Fibroblast of mammary gland (primary cell): ENCODE measurements at places on chromosomes 12 and 14.

DNA sequence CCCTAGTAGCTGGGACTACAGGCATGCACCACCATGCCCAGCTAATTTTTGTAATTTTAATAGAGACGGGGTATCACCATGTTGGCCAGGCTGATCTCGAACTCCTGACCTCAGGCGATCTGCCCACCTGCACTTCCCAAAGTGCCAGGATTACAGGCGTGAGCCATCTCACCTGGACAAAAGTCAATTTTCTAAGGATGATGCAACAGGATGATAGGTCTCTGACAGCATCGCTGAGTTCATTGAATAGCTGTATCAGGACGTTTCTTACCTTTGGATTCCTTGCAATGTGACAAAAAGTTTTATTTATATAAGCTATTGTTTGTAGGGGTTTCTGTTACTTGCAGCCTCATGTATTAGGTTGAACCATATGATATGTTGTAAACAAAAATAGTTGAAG, 55.5 kb upstream of the PCED1B start:
- DNase-seq, result no peak

- DNase-seq, result peak; percentile 65
Observed at GRCh38 chr12:93667672-93668071, 9.5 kb upstream of the CRADD start.

- DNase-seq, result no peak
Observed at GRCh38 chr12:81150382-81150781, 72.5 kb downstream of the ACSS3 start.

DNA sequence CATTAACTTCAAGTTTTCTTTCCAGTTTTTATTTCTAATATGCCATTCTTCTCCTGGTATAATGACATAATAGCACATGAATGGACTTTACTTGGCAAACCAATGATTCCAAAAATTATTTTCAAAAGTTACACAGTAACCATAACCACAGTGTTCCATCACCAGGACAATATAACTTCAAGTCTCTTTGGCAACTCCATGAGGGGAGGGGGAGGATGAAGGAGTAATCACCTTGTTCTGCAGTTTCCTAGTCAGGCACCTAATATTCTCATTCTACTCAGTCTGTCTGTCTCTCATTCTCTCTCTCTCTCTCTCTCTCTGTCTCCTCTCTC, 66.6 kb downstream of the BTG1 start:
- peak; percentile 69 for DNase-seq

- DNase-seq, result peak; percentile 84
Observed at GRCh38 chr12:127509066-127509778, 757.7 kb upstream of the TMEM132C start.

DNA sequence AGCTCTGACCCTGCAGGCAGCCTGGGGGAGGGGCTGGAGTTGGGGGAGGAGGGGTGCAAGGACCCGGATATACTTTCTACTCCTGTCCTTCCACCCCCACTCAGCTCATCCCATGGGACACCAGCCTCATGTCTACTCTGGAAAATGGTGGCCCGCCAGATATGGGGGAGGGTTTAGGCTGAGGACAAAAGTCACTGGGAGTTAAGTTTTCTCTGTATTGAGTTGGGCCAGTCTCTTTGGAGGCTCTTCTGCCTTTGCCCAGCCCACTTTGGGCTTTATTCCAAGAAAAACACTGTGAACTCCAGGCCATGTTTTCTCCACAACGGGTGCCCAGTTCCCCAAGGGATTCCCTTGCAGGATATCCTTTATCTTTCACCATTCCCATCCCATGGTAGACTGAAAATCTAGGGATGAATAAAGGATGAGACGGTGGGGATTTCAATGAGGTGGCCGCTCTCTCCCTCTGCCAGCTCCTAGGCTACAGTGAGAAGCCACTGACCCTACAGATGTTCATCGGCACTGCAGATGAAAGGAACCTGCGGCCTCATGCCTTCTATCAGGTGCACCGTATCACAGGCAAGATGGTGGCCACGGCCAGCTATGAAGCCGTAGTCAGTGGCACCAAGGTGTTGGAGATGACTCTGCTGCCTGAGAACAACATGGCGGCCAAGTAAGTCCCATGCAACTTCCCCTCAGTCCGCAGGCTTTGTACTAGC, 4.9 kb downstream of the NFATC4 start:
- peak; percentile 71 for DNase-seq

DNA sequence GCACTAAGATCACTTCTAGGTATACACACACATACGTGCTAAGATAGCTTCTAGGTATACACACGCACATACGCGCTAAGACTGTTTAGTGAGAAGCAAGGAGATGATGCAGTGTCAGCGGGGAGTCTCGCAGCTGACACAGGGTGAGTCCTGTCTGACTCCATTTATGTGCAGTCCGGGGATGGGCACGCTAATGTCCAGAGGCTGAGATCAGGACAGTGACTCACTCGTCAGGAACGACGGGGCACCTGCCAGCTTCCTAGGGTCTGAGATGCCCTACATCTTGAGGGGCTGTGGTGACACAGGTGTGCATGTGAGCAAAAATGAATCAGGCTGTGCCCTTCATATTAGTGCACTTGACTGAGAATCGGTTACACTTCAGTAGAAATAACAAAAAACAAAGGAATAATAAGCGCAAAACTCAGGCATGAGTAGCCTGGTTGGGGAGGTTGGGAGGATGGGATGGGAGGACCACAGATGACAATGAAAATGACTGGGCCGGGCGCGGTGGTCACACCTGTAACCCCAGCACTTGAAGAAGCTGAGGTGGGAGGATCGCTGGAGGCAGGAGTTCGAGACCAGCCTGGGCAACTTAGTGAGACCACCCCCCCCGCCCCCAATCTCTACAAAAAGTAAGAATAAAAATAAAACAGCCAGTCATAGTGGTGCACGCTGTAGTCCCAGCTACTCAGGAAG, 29.1 kb upstream of the ULK1 start:
- no peak for DNase-seq

DNA sequence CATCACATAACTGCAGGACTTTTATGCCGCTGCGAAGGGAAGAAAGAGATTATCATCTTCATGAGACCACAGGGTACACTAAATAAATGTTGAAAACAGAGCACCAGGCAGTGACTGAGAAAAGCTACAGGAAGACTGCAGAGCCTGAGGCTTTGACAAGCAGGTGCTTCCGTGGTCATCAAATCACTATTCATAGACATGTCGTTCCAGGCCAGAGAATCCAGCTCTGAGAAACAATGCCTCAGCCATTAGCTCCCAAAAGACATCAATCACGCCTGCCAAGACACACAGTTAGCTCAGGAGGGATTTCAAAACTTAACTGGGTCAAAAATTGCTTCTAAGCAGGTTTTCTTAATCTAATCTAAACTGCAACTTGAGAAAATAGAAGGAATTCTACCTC, 47.2 kb upstream of the GARIN6 start:
- no peak for DNase-seq

GRCh38 chr14:59882957-59883356, 12.4 kb upstream of the RTN1 start:
- no peak for DNase-seq

- DNase-seq, result no peak
Observed at GRCh38 chr14:66197276-66197675, 288.9 kb upstream of the CCDC196 start.

GRCh38 chr14:105323663-105324062, 9.1 kb downstream of the PACS2 start:
- DNase-seq, result no peak

- DNase-seq, result no peak
Observed at GRCh38 chr12:47184229-47184628, 104.5 kb upstream of the AMIGO2 start.

- no peak for DNase-seq
Observed at GRCh38 chr12:92362785-92363184, 217.1 kb upstream of the BTG1 start.

DNA sequence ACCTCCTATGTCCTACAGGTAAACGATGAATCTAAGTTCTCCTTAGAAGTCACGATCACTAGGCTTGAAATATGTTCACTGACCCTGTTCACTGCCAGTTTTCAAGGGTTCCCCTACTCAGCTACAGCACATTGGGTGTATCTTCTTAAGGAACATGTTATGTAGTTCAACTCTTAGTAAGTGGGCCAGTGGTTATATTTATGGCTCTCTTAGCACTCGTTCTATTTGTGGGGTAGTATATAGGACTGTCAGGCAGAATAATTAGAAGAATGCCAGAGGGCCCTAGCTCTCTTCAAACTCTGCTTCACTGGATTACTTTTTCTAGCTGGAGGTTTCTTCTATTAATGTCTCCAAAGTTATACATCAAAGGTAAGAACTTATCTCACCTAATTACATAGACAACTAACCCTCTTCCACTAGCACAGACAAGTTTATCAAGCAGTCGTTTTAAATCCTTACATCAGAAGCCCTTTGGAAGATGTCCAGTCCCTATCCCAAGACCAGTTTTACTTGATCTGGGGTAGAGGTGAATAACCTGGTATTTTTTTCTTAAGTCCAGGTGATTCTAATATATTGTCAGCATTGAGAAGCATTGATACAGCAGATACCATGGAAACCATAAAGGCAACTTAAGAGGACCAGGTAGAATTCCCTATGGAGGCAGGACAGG, 39.6 kb downstream of the ZFYVE26 start:
- no peak for DNase-seq

DNA sequence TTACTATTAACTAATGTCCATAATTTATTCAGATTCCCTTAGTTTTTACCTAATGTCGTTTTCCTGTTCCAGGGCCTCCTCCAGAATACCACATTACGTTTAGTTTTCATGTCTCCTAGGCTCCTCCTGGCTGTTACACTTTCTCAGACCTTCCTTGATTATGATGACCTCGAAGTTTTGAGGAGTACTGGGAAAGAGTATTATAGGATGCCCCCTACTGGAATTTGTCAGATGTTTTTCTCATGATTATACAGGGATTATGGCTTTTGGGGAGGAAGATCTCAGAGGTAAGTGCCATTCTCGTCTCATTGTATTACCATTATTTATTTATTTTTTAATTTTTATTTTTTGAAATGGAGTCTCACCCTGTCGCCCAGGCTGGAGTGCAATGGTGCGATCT, 17.7 kb upstream of the C1S start:
- DNase-seq, result peak; percentile 60

- no peak for DNase-seq
Observed at GRCh38 chr14:35958499-35958898, 132.4 kb downstream of the BRMS1L start.

- DNase-seq, result no peak
Observed at GRCh38 chr12:122283680-122284079, 17.4 kb upstream of the VPS33A start.

GRCh38 chr14:43872752-43873655, 634.1 kb downstream of the FSCB start:
- no peak for DNase-seq

GRCh38 chr14:89952576-89952975, 2.0 kb downstream of the EFCAB11 start:
- DNase-seq, result no peak

GRCh38 chr14:41570415-41571155, 36.1 kb upstream of the LRFN5 start:
- DNase-seq, result no peak

DNA sequence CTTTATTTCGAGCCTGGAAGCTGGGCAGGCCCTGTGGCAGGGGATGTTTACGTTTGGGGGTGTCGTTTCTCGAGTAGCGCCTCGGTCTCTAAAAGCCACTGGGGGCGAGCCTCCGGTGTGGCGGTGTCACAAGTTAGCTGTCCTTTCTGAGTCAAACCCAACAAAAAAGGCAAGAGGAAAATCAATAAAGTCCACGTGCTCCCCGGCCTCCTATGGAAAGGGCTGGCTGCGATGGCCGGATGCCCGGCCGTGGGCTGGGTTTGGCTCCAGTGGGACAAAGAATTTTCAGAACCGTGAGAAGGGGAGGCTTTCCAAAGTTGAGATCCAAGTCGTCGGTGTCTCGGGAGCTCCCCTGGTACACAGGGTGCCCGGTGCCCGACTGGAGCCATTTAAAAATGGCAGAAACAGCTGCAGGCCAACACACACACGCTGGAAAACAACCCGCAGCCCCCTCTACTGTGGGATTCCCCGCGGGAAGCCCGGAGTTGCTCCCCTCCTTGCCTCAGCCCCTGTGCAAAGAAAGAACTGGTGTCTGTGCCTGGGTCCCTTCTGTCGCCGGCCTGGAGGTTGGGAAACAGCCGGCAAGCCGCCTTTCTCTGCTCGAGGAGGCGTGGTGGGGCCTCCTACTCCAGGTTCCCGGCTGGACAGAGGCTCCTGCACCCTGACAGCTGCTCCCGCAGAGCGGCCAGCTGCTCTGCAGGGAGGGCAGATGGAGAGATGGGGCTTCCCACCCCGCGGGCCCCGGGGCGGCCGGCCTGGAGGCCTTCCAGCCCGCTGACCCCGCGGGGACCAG, 1.9 kb downstream of the BCL7A start:
- peak; percentile 72 for DNase-seq

DNA sequence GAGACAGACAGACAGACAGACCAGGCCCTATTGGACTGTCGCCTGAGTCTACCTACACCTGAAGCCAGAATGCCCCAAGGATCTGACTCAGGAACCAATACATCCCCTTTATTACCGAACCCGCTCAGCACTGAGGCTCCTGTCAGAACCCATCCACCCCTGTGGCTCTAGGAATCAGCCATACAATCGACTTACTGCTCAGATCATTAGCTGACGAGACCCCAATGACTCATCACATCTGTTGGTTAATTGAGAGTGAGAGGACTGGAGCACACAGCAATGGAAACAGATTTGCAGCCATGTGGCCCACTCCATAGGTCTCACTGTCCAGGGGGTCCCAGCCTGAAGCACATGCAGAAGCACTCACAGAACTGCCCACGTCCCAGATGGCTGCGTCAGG, 15.2 kb downstream of the ITPK1 start:
- no peak for DNase-seq

DNA sequence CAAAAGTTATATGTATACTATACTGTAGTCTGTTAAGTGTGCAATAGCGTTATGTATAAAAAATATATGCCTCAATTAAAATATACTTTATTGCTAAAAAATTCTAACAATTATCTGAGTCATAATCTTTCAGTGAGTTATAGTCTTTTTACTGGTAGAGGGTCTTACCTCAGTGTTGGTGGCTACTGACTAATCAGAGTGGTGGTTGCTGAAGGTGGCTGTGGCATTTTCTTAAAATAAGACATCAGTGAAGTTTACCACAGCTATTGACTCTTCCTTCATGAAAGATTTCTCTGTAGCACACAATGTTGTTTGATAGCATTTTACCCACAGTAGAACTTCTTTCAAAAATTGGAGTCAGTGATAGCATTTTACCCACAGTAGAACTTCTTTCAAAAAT, 23.4 kb downstream of the POLR3B start:
- DNase-seq, result no peak

DNA sequence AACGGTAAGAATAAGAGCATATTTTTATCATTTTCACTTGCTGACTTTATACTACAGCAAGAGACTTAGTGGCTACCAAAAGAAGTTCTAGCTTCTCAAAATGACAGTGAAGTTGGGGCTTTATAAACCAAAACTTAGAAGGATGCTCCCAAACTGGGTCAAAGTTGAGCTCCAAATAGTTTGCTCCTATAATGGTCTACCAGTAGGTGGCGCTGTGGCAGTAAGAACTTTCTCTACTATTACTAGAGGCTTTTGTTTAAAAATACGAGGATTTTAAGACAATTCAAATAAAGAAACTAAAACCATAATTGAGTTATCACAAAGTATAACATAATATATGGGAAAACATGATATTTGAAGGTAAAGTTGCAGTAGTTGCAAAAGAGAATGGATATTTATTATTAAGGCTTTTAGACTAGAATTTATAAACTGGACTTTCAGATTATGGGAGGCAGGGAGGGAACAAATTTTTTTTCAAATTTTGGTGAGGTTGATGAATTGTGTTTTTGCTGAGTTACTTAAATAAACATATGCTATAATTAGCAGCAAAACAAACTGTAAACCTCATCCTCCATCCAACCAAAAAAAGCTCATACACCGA, 75.0 kb downstream of the TGFB3 start:
- DNase-seq, result peak; percentile 75

GRCh38 chr14:75041613-75042012, 9.7 kb downstream of the MLH3 start:
- no peak for DNase-seq

GRCh38 chr14:96799489-96800054, 2.4 kb downstream of the VRK1 start:
- DNase-seq, result no peak
